T-helper 2 cell treated with Interferon-gamma antibody and Interleukin-4, amounts not matched to agents 5 μg/mL and 100 μg/mL, for 36 hours (primary cell): ENCODE measurements at places on chromosomes 3 and 15.

DNA sequence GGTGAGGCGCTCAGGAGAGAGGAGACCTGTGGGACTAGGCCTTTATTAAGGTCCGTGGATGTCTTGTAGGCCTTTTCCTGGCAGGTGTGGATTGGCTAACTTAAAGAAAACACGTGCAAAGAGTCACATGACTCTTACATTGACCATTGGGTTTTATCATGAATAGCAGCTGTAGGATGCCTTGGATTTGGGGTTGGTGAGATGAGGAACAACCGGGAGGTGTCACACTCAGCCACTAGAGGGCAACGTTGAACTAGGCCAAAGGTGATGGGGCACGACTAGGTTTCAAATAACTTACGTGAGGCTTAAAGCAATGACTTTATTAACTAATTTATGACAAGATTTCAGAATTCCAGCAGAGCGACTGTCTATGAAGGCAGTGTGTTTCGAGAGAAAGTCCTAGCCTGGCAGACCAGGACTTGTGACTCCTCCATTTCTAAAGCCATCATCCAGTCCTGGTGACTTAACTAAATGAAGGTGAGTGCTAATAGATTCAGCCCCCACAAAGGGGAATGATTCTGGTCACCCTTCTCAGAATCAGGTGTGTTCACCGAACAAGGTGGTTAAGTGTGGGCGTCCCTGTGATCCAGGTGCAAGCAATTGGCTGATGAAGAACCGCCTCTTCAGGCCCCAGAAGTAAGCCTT lies 345.6 kb downstream of the MCTP2 start:
- H3K36me3 ChIP-seq, result no peaks in the 10 kb centered on the region
- no peak overlapping the region for H3K27ac ChIP-seq

DNA sequence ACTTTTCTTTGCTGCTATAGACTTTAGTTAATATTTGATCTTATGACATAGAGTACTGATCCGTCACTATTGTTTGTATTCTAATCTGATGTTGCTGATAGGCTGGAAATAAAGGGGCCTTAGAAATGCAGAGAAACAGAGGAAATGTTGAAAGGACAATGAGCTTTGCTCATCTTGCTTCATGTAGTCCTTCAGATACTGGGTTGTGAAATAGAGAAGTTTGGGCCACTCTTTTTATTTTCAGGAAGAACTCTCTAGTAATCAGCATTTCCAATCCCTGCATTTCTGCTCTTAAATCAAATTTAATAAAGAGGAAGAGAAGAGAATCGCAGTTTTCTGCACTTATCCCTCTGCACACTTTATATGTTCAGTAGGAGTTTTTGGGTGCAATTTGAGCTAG lies 192.8 kb upstream of the THBS1 start:
- DNase-seq, result no peak
- H3K4me1 ChIP-seq, result no peaks in the 10 kb centered on the region
- H3K27me3 ChIP-seq, result peaks cover 12% of the 10 kb centered on the region
- no peak overlapping the region for H3K4me3 ChIP-seq
- no peak overlapping the region for H3K27ac ChIP-seq
- H3K36me3 ChIP-seq, result no peaks in the 10 kb centered on the region

DNA sequence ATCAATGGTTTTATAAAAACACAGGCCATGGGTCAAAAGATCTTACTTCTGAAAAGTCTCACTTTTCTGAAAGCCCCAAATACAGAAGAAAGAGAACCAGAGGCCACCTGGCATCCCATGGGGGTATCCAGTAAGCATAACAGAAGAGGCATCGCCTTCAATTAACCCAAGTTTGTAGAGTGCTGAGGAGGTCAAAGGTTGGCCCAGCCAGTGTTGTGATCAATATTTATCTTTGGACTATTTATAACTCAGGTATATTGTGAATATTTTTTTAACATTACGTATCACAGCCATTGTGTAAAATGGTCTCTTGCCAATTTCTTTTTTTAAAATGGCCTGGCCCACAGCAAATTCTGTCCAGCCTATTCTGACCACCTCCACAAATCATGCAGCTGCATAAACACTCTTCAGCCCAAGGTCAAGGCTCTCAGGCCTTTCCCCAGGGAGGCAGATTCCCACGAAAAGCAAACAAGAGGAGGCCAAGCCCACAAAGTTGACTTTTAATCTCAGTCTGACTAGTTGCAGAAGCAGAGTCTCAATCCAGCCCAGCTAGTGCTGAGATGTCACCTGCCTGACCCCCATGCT lies 26.2 kb upstream of the SPTBN5 start:
- DNase-seq, result no peak
- H3K4me3 ChIP-seq, result no peak overlapping the region
- H3K27ac ChIP-seq, result no peak overlapping the region
- no peaks in the 10 kb centered on the region for H3K27me3 ChIP-seq

- peaks cover 42% of the 10 kb centered on the region for H3K36me3 ChIP-seq
- no peak overlapping the region for H3K27ac ChIP-seq
- peaks cover 18% of the 10 kb centered on the region for H3K4me1 ChIP-seq
- no peaks in the 10 kb centered on the region for H3K27me3 ChIP-seq
- DNase-seq, result no peak
Measured at GRCh38 chr15:78914027-78914764, 30.6 kb downstream of the CTSH start.

DNA sequence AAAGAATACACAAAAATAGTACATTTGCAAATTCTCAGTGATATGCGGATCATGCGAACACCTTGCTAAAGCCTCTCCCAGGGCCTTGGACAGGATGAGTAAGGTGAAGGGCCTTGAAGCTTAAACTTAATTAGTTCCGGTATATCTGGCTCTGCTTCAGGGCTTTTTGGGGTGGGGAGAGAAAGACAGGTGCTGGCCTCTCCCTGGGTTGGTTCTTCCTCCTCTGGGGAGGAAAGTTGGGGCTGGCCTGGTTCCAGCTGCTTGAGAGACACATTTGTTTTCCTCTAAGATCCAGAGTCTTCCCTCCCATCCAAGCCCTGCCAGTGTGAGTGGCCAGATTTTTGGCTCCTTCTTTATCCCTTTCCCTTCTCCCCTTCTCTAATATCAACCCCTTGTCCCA lies 64.7 kb upstream of the EPHB3 start:
- H3K36me3 ChIP-seq, result no peaks in the 10 kb centered on the region
- H3K27ac ChIP-seq, result no peak overlapping the region
- H3K4me1 ChIP-seq, result peaks cover 4% of the 10 kb centered on the region
- H3K4me3 ChIP-seq, result no peak overlapping the region

- H3K27ac ChIP-seq, result no peak overlapping the region
- no peak overlapping the region for H3K4me3 ChIP-seq
Measured at GRCh38 chr3:100023595-100023994, 90.7 kb downstream of the FILIP1L start.
